ENCODE measurements at places on chromosomes 4 and X. TPM values are rescaled to one million over a fixed set of nuclear protein-coding genes. Genes with fewer than 3 reads are reported as not detected.

BEX1 gene
- 2.3 TPM for total RNA-seq

SERPINA7 gene
- 0.05 TPM for total RNA-seq

DNA sequence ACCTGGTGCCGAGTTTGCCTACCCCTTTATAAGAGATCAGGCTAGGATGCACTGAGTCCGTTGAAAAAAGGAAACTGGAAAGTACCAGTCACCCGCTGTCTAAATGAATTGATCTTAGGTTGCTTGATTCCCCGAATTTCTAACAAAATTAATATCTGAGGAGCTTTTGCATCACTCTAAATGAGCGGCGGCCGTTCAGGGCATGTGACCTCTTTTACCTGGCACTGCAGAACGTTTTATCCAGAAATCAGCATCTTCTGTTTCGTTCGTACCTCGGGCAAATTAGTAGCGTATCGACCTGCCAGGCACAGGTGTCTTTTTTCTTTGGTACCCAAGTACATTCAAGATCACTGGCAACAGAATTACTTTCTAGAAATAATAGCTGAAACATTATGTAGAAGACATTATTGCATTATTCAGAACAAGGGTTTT lies 876 bp downstream of the KLHL2 start:
- no peak overlapping the region for H3K27ac ChIP-seq
- no peaks in the 10 kb centered on the region for H3K27me3 ChIP-seq
- H3K4me3 ChIP-seq: peak overlapping the region; percentile 50

DNA sequence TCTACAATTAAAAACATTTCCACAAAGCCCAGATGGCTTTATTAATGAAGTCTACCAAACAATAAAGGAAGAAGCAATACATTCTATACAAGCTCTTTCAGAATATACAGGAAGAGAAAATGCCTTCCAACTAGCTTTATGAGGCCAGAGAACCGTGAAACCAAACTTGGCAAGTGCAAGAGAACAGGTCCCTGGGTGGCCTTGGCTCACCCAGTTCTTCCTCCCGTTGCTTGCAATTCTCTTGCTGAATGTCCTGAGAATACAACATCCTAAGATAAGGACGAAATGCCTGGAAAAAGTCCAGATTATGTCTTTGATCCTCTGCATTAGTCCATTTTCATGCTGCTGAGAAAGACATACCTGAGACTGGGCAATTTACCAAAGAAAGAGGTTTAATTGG lies 204.9 kb downstream of the MAD2L1 start:
- no peak overlapping the region for H3K4me3 ChIP-seq
- H3K27me3 ChIP-seq: no peaks in the 10 kb centered on the region
- no peak for DNase-seq
- no peaks in the 10 kb centered on the region for H3K36me3 ChIP-seq
- no peak overlapping the region for H3K27ac ChIP-seq

- no peaks in the 10 kb centered on the region for H3K4me1 ChIP-seq
- no peak overlapping the region for H3K27ac ChIP-seq
- no peak overlapping the region for H3K4me3 ChIP-seq
Measured at GRCh38 chr4:113468165-113469022, 293.1 kb downstream of the CAMK2D start.

DNA sequence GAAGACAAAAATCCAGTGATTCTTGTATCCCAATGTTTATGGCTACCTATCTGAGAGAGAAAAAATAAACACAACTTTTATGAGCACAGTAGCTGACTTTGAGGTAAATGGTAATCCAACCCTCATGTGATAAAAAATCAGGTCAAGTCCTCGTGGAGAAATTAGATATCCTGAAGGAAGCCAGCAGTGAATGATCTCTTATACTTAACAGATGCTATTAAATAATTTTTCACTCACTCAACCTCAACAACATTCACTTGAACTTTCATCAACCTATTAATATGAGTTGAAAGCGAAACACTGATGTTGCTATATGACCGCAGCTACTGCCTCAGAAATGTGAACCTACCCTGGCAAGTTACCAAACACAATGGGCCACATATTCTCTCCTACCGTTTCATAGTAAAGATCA lies 105.4 kb downstream of the GPC3 start:
- no peak for DNase-seq
- no peaks in the 10 kb centered on the region for H3K27me3 ChIP-seq
- H3K27ac ChIP-seq: no peak overlapping the region
- H3K4me1 ChIP-seq: no peaks in the 10 kb centered on the region

- H3K27me3 ChIP-seq: no peaks in the 10 kb centered on the region
- peaks cover 9% of the 10 kb centered on the region for H3K4me1 ChIP-seq
- H3K27ac ChIP-seq: peak overlapping the region; percentile 55
- no peak overlapping the region for H3K4me3 ChIP-seq
Measured at GRCh38 chr4:1752284-1753041, 31.1 kb downstream of the TACC3 start.

GRCh38 chrX:63424063-63424462 lies 72.9 kb upstream of the SPIN4 start:
- H3K4me1 ChIP-seq: no peaks in the 10 kb centered on the region
- H3K36me3 ChIP-seq: no peaks in the 10 kb centered on the region
- DNase-seq: no peak
- no peaks in the 10 kb centered on the region for H3K27me3 ChIP-seq
- no peak overlapping the region for H3K27ac ChIP-seq
